ENCODE measurements at places on chromosomes 6 and 20. TPM values are rescaled to one million over a fixed set of nuclear protein-coding genes. Genes with fewer than 3 reads are reported as not detected.

RAB23 gene
- 8.3 TPM for total RNA-seq

C6orf132 gene
- total RNA-seq: 1.8 TPM

TPX2 gene
- 98.2 TPM for total RNA-seq

PGC gene
- total RNA-seq: not detected

LAMA2 gene
- 0.42 TPM for total RNA-seq

FILIP1 gene
- total RNA-seq: 0.32 TPM

LPIN3 gene
- 14.9 TPM for total RNA-seq

HDAC2 gene
- 83.3 TPM for total RNA-seq

RIPPLY2 gene
- total RNA-seq: 0.46 TPM

All from A549 treated with CORT108297 at 1 μM for 4 hours (cell line).